Stimulated activated CD8-positive, alpha-beta memory T cell treated with anti-CD3 and anti-CD28 coated beads, Interleukin-12 subunit alpha, Interleukin-12 subunit beta, amount 100 ng/mL, for 4 hours (primary cell): ENCODE measurements at places on chromosomes 16 and 17.

DNA sequence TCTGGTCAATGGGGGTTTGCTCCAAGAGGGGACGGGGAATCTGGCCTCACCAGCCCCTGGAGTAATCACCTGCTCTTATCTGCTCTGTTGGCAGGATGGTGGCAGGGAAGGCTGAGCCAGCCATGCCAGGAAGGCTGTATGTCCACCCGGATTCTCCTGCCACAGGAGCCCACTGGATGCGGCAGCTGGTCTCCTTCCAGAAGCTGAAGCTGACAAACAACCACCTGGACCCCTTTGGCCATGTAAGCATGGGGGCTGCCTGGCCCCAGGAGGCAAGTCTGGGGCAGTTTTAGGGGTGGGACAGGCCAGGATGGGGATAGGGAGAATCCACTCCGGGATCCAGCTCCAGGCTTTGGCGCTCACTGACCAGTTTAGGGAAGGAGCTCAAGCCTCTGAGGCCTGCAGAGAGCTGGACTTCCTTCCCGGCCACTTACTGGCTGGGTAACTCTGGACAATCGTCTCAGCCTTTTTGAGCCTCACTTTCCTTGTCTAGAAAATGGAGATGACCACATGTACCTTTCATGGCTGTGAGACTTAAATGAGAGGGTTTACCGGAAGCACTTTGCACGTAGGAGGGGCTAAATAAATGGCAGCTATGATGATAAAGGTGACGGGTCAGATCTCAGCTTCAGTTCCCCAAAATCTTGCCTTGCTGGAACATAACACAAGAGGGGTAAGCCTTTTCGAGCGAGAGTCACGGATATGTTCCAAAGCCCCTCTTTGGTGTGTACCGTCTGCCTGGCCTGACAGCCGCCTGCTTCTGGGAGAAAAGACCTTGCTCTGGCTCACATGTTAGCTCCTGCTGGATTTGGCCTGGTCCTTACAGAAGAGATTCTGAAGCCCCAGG, 15.4 kb downstream of the TBX4 start:
- DNase-seq: no peak

DNA sequence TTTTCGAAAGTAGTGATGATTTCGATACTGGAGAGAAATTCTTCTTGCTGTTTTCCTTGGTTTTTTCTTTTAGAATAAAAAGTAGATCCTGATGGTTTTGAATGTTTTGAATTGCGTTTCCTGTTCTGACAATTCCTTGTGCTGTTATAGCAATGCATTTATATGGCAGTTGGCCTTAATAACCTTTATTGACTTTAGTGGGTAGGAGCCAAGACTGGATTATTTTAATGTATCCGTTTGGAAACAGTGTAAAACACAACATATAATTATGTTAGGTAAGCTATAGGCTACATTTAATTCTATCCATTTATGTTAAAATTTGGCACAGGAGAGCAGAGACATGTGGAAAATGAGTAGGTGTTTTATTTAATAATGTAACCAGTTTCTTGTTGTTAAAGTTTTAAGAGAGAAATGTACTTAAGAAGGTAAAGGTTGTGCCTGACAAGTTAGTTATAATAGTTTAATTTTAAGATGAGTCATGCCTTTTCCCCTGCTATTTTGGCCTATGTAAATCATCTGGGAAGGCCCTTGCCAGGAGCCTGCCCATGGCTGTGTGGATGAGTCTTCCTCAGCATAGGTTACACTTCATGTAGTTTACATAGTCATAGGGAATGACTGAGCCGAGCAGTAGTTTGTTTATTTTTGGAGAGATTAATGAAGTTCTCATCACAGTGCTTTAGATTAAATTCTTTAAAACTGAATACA, 189.9 kb downstream of the FTO start:
- no peak for DNase-seq

GRCh38 chr16:58276346-58276951, 18.4 kb downstream of the PRSS54 start:
- DNase-seq: no peak

- DNase-seq: no peak
Observed at GRCh38 chr17:68507576-68507975, 4.7 kb upstream of the PRKAR1A start.

GRCh38 chr16:78218279-78218678, 118.8 kb downstream of the WWOX start:
- no peak for DNase-seq
